ENCODE measurements at places on chromosomes 2 and 18. TPM values are rescaled to one million over a fixed set of nuclear protein-coding genes. Genes with fewer than 3 reads are reported as not detected.

DNA sequence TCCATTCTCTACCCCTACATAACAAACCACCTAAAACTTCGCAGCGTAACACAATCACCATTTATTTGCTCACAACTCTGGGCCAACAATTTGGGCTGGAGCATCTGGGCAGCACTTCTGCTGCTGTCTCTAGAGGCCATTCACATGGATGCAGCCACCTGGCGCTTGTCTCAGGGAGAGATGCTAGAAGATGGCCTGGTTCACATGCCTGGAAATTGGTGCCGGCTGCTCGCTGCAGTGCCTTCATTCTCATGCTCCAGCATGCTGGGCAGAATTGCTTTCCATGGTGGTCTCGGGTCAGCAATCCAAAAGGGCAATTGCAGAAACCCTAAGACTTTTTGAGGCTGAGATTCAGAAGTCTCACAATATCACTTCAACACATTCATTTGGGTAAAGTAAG is 157.4 kb downstream of the SUCLG1 start:
- no peaks in the 10 kb centered on the region for H3K4me1 ChIP-seq
- H3K27ac ChIP-seq = no peak overlapping the region
- DNase-seq = no peak
- H3K36me3 ChIP-seq = no peaks in the 10 kb centered on the region
- no peak overlapping the region for H3K4me3 ChIP-seq

DNA sequence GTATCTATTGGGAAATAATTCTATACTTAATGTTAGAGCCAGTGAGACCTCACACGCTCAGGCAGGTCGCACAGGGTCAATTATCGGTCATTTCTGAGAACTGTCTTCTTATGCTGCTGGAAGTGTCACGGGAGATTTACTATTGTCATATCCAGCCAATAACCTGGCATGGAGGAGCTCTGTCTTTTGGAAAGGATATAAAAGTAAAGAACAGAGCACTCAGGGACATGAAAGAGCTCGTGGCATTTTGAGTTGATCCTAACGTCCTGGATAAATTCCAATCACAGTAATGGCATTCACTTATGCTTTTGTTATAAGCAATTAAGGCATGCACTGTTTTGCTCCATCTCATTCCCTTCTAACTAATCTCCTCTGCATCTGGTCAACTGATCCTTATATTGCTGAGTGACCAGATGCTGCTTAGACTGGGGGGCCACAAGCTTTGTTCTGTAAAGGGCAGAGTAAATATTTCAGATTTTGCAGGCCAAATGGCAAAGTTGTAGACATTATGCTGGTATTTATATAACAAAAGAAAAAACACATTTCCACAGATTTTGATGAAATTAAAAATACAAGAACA is 453.5 kb upstream of the SMIM21 start:
- H3K4me3 ChIP-seq = no peak overlapping the region
- DNase-seq = no peak
- H3K27ac ChIP-seq = no peak overlapping the region

DNA sequence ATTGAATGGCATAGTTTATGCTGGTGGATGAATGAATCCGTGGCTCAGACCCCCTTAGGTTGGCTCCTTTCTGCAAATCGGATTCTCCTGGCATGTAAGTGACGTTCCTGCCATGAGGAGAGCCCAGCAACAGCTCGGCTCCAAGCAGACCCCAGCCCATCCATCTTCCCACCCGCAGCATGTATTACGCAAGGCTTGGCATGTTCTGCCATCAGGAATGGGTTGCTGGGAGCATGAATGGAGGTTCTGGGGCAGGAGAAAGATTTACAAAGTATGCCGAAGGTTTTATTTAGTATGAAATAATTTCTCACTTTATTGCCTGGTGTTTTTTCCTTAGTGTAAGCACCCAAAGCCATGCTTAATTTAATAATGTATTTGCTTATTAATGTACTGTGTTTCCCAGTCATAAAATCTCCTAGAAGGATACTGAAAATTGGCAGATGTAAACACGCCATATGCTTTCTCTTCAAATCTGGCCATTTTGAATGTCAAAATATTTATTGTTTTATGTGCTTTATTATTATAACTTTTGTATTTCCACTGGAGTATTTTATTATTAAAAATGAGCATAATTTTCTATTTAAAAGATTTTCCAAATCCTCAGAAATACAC is 128.5 kb downstream of the ACKR3 start:
- no peak overlapping the region for H3K27ac ChIP-seq
- no peak for DNase-seq
- no peaks in the 10 kb centered on the region for H3K27me3 ChIP-seq
- H3K36me3 ChIP-seq = no peaks in the 10 kb centered on the region
- no peak overlapping the region for H3K4me3 ChIP-seq

- no peaks in the 10 kb centered on the region for H3K27me3 ChIP-seq
- H3K36me3 ChIP-seq = no peaks in the 10 kb centered on the region
- DNase-seq = no peak
- no peak overlapping the region for H3K4me3 ChIP-seq
- peaks cover 6% of the 10 kb centered on the region for H3K4me1 ChIP-seq
These were observed 3.7 kb upstream of the CRIM1 start for GRCh38 chr2:36351736-36352349.

The GPR148 gene
- not detected for total RNA-seq

GRCh38 chr2:216698895-216699294 is 3.5 kb upstream of the IGFBP5 start:
- no peaks in the 10 kb centered on the region for H3K27me3 ChIP-seq
- no peak overlapping the region for H3K4me3 ChIP-seq
- no peaks in the 10 kb centered on the region for H3K36me3 ChIP-seq
- DNase-seq = no peak
